ENCODE measurements at places on chromosomes 2 and 18.

DNA sequence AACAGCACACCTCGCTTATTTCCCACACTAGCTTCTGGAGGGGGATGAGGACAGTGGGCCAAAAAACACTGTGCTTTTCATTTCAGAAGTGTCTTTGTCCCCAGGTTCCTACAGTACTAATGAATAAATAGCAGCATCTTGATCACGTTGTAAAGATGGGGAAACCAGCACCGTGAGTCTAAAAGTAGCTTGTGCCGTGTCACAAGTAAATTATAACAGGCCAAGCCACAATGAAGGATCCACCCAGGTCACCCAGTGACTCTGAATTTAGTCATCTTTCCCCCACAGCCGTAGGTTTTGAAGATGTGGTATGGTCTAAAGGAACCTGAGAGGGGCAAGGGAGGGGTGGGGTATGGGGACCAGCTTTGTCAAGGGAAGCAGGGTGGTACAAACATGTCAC lies 8.8 kb downstream of the FZD7 start:
- no peak for DNase-seq

DNA sequence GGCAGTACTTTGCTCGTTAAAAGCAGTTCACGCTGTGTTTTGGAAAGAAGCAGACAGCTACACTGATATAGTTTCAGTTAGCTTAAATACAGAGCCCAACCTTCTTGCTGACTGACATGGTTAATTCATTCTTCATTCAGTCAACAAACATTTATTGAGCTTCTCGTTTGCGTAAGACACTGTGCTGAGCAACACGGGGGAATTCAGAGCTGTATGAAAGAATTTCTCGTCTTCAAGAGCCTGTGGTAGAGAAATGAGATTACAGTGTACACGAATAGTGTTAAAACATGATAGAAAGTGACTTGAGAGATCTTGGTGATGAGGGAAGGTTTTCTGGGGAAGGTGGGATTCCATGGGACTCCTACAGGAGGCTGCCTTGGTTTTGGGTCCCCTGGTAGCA lies 44.7 kb downstream of the ADAM23 start:
- no peak for DNase-seq

DNA sequence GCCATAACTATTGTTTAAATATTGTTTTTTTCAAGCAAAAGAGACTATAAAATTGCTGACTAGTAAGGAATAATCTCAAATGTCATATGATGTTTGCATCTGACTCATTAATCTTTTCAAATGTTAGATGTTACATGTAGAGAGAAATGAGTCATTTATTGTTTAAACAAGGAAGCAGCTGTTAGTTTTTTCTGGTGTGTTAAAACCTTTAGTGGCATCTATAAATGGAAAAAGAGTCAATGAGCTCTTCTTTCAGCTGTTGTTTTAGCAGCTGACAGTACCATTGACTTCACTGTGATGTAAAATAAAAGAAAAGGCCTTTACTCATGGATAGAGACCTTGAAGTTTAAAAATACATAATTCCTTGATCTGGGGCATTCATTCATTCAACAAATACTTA lies 1.8 kb upstream of the KLHL41 start:
- DNase-seq: no peak

DNA sequence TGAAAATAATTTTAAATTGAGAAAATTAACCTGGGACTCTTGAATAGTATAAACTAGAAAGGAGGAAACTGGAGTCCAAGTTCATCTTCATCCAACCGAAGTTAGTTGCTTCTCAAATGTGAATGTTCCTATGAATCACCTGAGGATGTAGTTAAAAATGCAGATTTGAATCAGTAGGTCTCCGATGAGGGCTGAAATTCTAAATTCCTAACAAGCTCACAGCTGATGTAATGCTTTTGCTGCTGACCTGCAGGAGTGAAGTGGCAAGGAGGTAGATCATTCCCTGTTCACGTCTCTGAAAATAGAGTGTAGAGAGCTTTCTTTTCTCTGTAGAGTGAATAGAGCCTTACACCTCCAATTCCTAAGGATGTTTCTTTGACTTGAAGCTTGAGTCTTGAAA lies 685.5 kb downstream of the CPS1 start:
- DNase-seq: no peak

DNA sequence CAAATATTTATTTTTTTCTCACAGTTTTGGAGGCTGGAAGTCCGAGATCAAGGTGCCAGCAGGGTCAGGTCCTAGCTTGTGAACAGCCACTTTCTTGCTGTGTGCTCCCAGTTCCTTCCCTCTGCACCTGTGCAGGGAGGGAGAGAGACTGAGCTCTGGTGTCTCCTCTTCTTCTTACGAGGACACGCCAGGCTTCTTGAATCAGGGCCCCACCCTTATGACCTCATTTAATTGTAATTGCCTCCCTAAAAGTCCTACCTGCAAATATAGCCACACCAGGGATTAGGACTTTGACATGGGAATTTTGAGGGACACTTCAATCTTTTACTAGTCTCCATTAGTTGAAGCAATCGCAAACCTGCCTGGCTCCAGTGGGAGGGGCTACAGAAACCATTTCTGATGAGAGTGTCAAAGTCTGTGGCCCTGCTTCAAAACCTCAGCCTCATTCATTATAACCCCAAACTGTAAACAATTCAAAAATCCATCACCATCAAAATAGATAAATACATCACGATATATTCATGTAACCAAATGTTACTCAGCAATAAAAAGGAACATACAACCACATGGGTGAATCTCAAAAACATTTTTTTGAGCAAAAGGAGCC lies 18.2 kb upstream of the SEH1L start:
- DNase-seq: no peak

DNA sequence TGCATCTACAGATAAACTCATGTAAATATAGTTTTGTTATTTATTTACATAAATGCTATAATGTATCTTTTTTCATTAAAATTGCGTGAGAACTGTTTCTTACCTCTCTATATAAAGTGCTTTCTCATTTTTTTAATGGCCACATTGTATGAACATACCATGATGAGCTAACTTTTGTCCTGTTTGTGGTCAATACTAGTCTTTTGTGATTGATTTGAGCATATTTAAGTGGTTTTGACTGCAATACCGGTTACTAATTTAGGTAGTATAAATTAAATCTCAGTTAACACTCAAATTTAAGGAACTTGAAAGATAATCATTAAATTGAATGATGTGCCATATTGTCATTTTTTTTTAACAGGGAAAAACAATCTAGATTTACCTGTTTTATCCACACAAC lies 108.2 kb downstream of the HAUS1 start:
- DNase-seq: no peak

- no peak for DNase-seq
Measured at GRCh38 chr2:240965296-240965904, 33.0 kb upstream of the SNED1 start.

DNA sequence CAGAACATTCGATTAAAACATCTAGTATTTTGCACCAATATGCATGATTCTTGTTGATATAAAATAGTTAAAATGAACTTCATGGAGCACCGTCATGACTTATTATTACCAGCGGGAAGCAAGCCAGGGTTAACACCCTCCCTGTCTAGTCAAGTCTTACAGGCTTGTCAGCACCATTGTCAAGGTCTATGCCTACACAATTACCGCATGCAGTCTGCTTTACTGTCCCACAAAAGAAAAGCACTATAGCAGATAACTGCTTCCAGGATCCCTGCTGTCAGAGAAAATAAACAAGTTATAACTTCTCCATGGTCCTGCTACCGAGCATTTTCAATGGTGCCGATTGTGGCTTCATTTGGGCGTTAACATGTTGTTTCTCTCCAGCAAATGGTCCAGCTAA lies 968.0 kb upstream of the FAM98A start:
- no peak for DNase-seq

DNA sequence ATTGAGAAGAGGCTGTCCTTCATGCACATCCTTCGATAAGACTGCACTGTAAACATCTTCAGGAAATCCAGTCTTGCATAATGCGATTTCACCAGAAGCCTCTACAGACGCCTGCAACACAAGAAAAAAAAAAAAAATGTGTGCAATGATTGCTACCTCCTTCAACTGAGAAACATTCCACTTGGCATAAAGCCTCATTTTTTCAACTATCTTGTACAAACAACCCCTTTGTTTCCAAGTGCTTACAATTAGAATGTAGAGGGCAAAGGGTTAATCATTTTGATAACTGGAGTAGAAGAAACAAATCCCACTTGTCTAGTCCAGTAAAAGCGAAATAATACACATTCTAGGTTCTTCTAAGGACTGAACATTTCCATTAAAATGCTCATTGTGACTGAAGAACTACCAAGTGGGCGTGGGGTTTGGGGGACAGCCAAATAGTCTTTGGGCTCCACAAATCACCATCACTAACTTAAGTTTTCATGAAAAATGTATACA lies 29.2 kb downstream of the CDH2 start:
- no peak for DNase-seq

GRCh38 chr18:48544661-48545415 lies 6.0 kb downstream of the CTIF start:
- no peak for DNase-seq

DNA sequence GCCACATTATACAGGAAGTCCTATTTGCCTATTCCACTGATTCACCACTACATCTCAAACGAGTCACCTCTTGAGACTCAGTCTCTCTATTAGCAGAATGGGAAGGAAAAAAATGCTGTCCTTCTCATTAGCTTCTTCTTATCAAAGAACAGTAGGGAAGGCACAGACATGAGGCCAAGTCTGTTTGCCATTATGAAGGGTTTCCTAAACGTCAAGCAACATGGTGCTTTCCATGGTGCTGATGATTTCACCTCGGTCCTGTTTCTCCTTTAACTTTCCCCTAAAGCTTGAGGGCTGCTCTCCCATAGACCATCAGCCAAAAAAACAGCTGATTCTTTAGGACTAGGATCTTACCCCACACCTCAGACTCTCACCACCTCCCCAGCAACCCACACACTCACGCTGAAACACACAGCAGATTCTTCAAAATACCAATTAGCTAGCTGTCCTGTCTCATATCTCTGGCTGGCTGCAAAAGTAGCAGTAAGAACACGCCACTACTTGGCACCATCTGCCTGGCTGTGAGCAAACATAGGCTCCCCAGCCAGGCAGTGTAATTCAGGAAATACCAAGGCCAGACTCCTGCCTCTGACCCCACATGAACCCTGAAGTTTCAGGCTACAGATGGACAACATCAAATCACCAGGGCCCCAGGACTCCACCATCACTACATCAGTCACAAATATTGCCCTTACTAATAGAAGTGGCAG lies 30.5 kb downstream of the GALNT14 start:
- DNase-seq: no peak

DNA sequence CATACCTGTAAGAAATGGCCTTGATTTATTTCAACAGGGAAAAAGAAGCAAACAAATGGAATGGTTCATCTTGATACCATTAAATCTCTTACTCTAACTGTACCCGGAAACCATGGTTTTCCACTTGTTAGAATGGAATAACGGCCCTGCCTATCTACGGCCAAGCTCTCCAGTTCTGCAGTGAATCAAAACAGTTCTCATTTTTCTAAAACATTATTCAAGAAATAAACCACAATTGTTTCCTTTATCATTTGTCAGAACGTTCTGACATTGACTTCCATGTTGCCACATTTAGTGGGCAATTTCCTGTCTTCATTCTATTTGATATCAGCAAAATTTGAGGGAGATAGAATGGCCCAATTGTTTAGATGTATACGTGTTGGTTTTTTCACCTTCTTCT lies 118.8 kb upstream of the CDH19 start:
- DNase-seq: no peak

- DNase-seq: no peak
Measured at GRCh38 chr2:62199392-62200125, 3.6 kb downstream of the B3GNT2 start.

- DNase-seq: no peak
Measured at GRCh38 chr2:202105025-202105424, 32.0 kb downstream of the KIAA2012 start.

DNA sequence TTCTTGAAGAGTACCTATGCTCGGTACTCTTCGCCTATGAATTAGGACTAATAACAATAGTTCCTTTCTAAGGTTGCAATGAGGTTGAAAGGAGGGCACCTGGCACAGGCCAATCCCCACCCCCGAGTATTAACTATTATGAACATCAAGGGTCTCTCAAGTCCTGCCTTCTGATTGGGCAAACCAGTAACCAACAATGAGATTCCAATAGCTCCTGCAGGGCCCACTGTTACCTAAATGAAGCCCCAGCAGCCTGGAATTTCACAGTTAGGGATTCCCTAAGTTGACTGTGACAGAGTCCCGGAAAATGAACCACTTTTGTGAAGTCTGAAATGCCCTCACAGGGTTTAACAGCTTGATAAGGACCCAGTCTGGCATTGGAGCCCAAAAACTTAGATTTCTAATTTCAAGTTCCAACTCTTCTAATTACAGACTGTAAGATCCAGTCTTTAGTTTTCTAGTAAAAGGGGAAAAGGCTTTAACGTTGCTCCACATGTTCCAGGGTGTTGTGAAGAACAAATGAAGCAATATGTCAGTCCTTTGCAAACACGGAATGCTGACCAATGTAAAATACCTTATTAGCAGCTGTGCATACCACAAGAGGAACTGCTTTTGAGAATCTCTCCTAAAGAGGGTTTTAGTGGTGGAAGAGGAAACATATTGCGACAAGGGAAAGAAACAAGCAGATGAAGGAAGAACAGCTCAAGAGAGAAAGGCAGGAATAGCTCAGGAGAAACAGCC lies 277.7 kb upstream of the MAP2 start:
- no peak for DNase-seq

GRCh38 chr18:23723121-23723520 lies 33.9 kb downstream of the LAMA3 start:
- DNase-seq: no peak

- DNase-seq: no peak
Measured at GRCh38 chr18:77091366-77091765, 41.2 kb downstream of the MBP start.

DNA sequence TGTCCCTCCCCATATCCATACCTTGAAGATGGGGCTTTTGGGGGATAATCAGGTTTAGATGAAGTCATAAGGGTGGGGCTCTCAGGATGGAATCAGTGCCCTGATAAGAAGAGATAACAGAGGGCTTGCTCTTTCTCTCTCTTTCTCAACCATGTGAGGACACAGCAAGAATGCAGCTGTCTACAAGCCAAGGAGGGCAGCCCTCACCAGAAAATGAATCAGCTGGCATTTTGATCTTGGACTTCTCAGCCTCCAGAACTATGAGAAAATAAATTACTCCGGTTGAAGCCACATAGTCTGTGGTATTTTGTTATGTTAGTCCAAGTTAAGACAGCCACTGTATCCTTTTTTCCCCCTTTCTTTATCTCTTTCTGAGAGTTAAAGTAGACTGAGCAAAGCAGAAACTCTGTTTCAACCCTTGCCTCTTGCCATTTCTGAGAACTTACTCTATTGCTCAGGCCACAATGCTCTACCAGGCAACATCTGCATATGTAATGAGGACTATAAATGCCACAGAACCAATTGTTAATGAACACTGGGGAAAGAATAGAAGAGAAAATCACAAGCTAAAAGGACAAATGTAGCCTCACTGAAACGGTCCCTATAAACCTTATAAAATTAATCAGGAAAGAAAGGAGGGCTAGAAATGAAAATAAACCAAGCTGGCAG lies 56.9 kb downstream of the SRBD1 start:
- DNase-seq: no peak

- no peak for DNase-seq
Measured at GRCh38 chr2:142131010-142131669, at the start of gene LRP1B. TSS of gene LRP1B (minus strand) at chr2:142131016. CDS start at chr2:142130729, 287 bp downstream.
